ENCODE measurements at places on chromosomes 3 and 15.

- no peak for DNase-seq
Observed at GRCh38 chr3:142981108-142981507, 17.6 kb upstream of the PAQR9 start.

DNA sequence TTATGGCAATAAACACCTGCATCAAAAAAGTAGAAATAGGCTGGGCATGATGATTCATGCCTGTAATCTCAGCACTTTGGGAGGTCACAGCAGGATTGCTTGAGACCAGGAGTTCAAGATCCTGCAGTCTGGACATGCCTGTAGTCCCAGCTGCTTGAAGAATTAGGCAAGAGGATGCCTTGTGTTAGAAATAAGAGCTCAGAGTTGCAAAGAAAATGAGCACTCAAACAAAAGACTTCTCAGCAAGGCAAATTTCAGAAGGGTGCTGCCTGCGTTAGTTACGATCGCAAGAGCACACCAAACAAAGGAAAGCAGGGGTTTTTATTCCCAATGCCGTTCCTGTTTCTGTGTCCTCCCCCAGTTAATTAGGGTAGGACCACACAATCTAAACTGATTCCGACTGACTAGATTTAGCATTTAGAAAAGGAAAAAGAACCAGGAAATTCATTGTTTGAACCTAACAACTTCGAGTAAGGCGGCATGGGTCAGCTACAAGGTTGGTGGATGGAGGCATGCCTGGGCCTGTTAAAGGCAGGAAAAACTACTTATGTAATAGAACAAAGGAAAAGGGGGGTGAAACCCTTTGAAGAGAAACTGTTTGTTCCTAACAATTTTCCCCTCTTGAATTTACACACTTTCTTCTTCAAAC is 55.5 kb downstream of the DLG1 start:
- DNase-seq = no peak

DNA sequence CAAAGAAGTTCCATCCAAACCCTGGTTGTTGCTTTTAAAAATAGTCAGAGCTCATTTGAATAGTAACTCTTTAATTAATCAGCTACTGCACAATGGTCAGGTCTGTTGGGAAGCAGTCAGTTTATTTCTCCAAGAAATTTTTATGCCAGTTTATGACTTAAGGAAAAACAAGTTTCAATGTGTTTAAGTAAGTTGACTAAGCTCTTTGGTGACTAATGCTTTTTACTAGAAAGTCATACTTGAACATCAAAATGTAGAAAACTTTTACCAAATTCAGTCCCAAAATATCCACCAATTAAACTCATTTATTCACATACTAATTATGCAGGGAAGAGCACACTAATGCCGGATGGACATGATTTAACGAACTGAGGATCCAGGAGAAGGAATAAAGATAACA is 22.1 kb downstream of the PRICKLE2 start:
- DNase-seq = no peak

- no peak for DNase-seq
Observed at GRCh38 chr3:113615976-113616375, 80.5 kb downstream of the USF3 start.

DNA sequence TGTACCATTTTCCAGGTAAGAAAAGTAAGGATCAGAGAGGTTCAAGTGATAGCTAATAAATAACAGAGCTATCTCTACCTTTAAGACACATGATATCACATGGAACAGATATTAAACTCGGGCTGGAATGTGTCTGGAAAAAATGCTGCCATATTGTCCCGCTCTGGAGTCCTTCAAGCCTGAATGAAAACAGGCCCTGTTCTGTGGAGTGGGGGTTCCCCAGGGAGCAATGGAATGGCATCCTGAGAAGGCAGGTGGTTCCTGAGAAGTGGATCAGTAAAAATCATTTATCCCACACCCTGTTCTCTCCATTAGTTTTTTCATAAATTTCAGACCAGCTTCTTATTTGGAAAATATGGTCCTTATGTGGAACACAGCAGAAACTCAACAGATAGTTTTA is 57.3 kb upstream of the PRTG start:
- DNase-seq = no peak

DNA sequence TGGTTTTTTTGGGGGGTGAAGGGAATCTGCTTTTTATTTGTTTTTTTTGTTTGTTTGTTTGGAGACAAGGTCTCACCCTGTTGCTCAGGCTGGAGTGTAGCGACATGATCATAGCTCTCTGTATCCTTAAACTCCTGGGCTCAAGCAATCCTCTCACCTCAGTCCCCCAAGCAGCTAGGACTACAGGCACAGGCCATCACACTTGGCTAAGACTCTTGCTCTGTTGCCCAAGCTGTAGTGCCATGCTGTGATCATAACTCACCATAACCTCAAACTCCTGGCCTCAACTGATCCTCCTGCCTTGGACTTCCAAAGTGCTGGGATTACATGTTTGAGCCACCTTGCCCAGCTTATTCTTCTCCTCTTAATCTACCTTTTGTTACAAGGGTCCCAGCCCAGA is 31.8 kb downstream of the GPR176 start:
- DNase-seq = no peak
